Dermis microvascular lymphatic vessel endothelial cell (primary cell): ENCODE measurements at places on chromosomes 5 and 9. TPM values are rescaled to one million over a fixed set of nuclear protein-coding genes. Genes with fewer than 3 reads are reported as not detected.
A peak's percentile ranks its signal among the peaks of the same experiment; 100 is the strongest.

The NSG2 gene
- total RNA-seq = not detected in 2 replicates

The CXCL14 gene
- under 0.01 TPM in 1 of 2 replicates, not detected in the other for total RNA-seq

The HNRNPA0 gene
- total RNA-seq = 13.0 and 18.6 TPM in 2 replicates

The LTC4S gene
- total RNA-seq = 0.39 and 0.63 TPM in 2 replicates

The WDR38 gene
- total RNA-seq = not detected in 2 replicates

The LPAR1 gene
- 0.13 TPM in 1 of 2 replicates, not detected in the other for total RNA-seq

The CDHR2 gene
- total RNA-seq = under 0.01 and 0.25 TPM in 2 replicates

The TAF11L5 gene
- not detected in 2 replicates for total RNA-seq

- DNase-seq = no peak
These were observed 2.0 kb downstream of the SLC2A6 start for GRCh38 chr9:133476941-133477340.

GRCh38 chr9:68843239-68843638 is 138.2 kb downstream of the PIP5K1B start:
- DNase-seq = no peak

DNA sequence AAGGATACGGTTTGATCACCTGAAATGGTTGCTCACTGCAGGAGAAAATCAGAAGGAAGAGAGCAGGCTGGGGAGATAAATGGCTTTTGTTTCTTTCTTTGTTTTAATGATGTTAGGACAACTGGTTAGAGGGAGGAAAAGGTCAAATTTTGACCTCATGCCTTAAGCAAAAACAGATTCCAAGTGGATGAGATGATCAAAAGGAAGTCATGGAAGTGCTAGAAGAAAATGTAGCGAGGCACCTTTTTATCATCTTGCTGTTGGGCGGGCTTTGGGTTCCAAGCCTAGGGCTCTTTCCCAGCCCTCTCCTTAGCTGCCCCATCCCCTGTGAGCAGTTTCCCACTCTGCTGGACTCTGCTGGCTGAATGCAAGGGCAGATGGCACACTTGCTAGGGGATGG is 127.9 kb downstream of the ADAMTS2 start:
- DNase-seq = no peak

DNA sequence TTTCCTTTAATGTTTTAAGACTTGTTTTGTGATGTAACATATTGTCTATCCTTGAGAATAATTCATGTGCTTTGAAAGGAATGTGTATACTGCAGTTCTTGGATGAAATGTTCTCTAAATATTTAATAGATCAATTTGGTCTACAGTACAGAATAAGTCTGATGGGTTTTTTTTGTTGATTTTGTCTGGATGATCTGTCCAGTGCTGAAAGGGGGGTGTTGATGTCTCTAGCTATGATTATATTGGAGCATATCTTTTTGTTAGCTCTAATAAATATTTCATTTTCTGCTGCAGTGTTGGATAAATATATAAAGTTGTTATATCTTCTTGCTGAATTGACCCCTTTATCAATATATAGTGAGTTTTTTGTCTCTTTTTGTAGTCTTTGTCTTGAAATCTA is 269.9 kb upstream of the TUSC1 start:
- no peak for DNase-seq

DNA sequence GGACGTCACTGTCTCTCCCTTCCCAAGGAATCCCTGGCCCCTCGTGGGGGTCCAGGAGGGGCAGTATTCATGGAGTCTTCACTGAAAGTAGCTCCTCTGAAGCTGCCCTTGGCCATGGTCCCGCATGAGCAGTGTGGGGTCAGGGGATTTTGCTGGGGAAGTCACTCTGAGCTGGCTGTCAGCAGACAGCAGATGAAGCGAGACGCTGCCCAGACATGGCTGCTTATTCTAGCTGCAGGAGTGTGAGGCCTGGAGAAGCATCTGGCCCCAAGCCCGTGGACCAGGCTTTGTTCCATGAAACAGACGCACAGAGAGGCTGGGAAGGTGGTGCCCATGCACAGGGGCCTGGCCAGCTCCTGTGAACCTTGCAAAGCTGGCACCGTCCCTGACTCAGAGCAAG is 21.5 kb upstream of the ASS1 start:
- no peak for DNase-seq

DNA sequence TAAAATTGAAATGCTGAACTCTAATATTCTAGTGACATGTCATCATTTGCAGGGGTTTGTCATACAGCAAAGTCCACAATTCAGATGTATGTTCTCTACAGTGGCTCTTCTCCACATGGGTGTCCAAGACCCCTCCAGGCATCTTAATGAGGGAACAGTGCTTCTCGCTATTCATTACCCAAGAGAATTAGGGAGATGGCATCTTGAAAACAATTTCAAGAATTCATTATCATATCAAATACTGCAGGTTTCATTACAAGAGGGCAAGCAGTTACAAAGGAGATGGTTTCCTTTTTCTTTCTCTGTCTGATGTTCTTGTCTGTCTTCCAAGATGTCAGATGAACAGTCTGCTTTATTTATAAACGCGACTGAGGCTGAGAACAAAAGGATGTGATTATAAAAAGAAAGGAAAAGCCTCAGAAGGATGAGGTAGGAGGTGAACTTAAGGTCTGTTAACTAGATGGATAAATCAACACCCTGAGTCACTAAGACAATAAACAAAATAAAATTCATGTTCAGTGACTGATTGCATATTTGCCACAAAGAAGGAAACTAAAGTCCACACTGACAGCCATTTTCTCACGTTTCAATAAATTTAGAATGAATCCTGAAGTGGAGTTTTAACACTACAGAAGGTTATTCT is 326.7 kb upstream of the EFNA5 start:
- DNase-seq = no peak

- no peak for DNase-seq
These were observed 9.0 kb downstream of the EGFLAM start for GRCh38 chr5:38267372-38267771.

- peak; percentile 23 for DNase-seq
These were observed 231.6 kb upstream of the ANKH start for GRCh38 chr5:15103130-15103529.

- no peak for DNase-seq
These were observed 147.2 kb downstream of the C9orf50 start for GRCh38 chr9:129473523-129474244.

DNA sequence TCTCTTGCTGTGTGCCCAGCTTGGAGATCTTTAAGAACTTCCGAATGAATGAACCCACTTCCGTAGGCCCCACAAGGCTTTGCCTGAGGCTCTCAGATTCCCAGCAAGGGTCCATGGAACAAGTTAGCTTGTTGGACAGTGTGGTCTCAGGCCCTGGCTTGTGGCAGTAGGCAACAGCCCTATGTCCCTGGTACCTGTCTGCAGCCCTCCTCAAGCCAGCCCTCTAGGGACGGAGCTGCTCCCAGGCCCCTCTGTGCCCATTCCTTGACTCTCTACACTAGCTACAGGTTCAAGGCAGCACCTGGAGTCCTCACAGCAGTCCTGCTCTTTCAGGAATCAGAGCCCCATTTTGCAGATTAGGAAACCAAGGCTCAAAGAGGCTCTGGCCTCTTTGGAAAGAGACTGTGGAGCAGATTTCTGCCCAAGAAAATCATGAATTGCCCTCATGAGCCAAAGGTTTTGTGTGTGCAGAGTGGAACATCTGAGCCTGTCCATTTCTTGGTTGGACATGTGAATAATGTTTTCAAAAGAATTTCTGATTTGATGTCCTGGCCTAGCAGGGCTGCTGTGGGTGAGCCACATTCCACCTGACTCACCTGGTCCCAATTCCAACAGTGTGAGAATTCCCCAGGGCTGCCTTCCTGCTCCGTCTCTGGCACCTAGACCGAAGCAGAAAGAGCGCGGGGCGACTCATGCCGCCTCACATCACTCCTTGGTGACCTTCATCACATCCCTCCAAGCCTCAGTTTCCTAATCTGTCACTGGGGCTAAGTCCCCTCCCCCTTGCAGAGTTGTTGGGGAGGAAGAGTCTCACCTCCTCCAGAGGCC is 131.7 kb downstream of the BARX1 start:
- DNase-seq = no peak

- peak; percentile 10 for DNase-seq
These were observed 34.4 kb downstream of the KIF2A start for GRCh38 chr5:62340392-62340791.

DNA sequence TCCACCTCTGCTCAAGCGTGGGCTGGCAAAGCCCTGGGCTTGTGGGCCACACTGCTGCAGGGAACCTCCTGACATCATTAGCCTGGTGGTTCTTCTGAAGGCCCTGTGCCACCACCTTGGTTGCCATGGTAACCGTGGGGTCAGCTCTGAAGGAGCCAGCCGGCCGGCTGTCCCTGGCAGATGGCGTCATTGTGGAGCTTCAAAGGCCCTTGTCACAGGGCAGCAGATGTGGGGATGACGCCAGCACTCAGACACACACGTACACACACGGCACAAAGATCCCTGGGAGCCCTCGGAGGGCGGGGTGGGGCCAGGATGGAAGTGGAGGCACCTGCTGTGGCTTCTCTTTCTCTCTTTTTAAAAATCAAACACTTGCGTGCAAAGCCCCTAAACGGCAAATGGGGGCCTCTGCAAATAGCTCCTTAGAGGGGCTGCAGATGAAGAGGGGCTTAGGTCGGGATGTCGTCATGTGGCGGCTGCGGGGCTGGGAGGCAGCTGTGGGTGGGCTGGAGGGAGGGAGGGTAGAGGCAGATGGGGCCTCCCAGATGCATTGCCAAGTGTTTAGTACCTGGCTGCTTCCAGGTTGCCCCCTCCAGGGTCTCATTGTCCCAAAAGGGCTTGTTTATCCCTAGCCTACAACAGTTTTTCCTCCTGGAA is 19.5 kb upstream of the RPL26L1 start:
- DNase-seq = no peak

DNA sequence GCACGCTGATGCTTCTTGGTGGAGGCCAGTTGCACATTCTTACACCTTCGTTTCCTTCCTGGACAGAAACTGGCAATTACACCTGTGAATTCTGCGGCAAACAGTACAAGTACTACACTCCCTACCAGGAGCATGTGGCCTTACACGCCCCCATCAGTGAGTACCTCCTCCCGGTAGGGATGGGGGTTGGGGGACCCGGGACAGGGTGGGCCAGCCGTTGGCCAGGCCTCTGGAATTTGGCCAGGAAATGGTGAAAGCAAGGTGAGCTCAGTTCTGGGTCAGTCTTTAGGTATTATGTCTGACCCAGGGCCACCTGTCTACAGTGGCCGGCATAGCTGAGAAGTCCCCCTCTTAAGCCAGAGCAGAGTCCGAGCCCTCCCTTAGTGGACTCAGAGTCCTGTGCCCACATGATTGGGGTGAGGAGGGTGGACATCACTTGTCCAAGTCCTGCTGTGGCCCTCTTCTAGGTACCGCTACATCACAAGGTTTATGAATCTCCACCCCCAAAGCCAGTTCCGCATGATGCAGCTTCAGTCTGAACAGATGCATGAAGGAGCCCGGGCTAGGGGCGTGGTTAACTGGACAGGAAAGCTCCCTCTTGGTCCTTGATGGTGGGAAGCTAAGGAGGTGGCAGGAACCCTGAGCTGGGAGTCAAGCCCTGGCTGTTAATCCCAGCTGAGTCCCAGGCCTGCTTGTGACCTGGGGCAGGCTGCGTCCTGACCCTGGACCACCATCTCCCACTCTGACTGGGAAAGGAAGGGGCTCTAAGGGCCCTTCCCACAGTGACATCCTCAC is 61.3 kb downstream of the AMBP start:
- DNase-seq = no peak

DNA sequence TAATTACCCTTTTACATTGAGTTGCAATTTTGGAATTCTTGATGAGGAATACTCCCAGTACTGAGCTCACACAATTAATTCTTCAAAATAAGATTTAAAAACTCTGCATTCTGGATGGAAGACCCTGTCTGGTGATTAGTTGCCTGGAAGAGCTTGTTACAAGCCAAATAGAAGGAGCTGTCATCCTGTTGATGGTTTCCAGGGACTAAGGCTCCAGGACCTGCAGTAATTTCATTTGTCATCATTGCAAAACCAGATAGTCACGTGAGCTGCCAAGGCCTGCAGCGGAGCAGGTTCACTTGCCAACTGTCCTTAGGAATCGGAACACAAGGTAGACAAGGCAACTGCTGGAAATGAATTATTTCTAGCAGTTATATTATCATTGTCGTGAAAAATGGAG is 597.7 kb downstream of the CCDC171 start:
- no peak for DNase-seq

GRCh38 chr5:4572311-4573100 is 567.6 kb upstream of the ADAMTS16 start:
- no peak for DNase-seq

DNA sequence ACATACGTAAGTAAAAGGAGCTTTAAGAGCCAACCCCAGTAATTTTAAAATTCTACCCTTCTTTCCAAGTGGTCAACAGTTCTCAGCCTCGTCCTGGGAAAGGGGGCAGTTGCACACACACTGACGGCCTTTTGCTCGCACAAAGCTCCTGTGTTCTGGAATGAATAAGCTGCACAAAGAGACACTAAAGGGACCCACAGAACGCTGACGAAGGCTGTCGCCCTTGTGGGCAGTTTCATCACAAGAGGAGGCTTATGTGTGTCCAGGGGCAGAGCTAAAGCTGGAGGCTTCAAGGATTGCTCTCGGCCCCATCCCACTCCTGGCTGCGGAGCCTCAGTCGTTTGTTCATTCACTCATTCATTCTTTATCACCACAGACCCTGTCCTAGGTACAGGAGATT is 67.0 kb upstream of the NEK6 start:
- no peak for DNase-seq

DNA sequence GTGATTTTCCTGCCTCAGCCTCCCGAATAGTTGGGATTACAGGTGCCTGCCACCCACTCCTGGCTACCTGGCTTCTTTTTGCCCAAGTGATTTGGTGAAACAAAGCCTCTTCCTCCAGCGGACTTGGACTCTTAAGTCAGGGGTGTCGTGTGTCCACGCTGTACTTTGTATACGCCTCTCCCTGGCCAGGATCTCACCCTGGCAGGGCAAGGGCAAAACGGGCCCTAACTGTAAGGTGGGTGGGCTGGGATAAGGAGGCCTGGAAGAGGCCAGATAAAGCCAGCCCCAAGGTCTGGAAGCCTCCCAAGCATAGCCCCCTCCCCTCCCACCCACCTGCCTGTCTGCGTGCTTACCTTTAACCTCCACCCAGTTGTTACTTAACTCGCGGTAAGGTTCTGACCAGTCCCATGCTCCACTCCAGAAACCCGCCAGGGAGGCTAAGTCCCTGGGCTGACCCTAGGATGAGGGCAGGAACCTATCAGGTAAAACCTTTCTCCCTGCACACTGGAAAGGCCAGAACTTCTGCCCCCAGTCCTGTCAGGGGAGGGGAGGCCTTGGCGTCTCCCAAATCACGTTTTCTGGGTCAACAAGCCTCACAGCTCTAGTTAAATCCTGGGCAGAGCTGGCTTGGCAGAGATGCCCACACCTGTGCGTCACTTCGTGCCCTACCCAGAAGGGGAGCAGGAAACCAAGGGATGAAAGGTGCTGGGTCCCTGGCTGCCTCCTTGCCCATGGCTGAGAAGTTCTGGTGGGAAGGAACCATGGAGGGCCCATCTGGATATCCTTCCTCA is 8.4 kb downstream of the CDK9 start:
- DNase-seq = no peak

- no peak for DNase-seq
These were observed 77.8 kb downstream of the ZNF608 start for GRCh38 chr5:124668353-124669299.

DNA sequence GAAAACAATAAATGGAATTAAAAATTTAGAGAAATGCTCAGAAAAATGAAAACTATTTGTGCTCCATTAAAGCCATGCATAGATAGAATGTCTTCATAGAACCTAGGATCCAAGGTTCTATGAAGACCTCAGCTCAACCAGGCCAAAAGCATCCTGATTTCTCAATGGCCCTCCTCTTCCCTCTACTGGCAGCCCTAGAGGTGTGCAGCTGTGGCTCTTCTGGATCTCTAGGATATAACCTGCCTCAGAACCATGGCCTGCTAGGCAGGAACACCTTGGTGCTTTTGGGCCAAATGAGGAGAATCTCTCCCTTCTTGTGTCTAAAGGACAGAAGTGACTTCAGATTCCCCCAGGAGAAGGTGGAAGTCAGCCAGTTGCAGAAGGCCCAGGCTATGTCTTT is 15.1 kb downstream of the IFNA1 start:
- DNase-seq = peak; percentile 49
